Colonic mucosa (tissue), 4 donors: ENCODE measurements at places on chromosomes 5 and 9. TPM values are rescaled to one million over a fixed set of nuclear protein-coding genes. Genes with fewer than 3 reads are reported as not detected.

The CMYA5 gene
- total RNA-seq: 0.66 TPM

The HTR4 gene
- total RNA-seq: 7.5 TPM

The SLC36A3 gene
- not detected for total RNA-seq

The F12 gene
- 34.0 TPM for total RNA-seq

The GPRIN1 gene
- total RNA-seq: 3.1 TPM

The CKMT2 gene
- total RNA-seq: 0.40 TPM

The CNTLN gene
- total RNA-seq: 2.6 TPM

The PRDM9 gene
- not detected for total RNA-seq

The RNF180 gene
- total RNA-seq: 2.7 TPM

The CCL28 gene
- total RNA-seq: 116 TPM

The ANP32B gene
- total RNA-seq: 183 TPM

The SMIM23 gene
- not detected for total RNA-seq

The SAXO1 gene
- not detected for total RNA-seq

The PPP1R2B gene
- not detected for total RNA-seq

The EXD3 gene
- 34.9 TPM for total RNA-seq

The PSAT1 gene
- total RNA-seq: 28.5 TPM

The GGTA1 gene
- total RNA-seq: 0.94 TPM

The NUTM2G gene
- not detected for total RNA-seq

The DEPDC1B gene
- 25.1 TPM for total RNA-seq

The PAIP1 gene
- total RNA-seq: 53.1 TPM

The ATOSB gene
- 44.6 TPM for total RNA-seq

The MARVELD2 gene
- total RNA-seq: 51.0 TPM

The SOX30 gene
- 0.08 TPM for total RNA-seq

The UNC5A gene
- not detected for total RNA-seq

The LCP2 gene
- 13.4 TPM for total RNA-seq

The HAND1 gene
- 4.6 TPM for total RNA-seq

The NUDCD2 gene
- total RNA-seq: 24.6 TPM

The TAS2R1 gene
- not detected for total RNA-seq

The TRIM23 gene
- total RNA-seq: 8.8 TPM

The CBY3 gene
- total RNA-seq: not detected

The PCDH1 gene
- 97.3 TPM for total RNA-seq

The FGD3 gene
- 2.3 TPM for total RNA-seq

The C5orf52 gene
- 5.7 TPM for total RNA-seq

The PLPPR1 gene
- 0.25 TPM for total RNA-seq

The TNFSF8 gene
- 0.88 TPM for total RNA-seq

The ZNF354C gene
- 1.9 TPM for total RNA-seq

The C9orf153 gene
- not detected for total RNA-seq

The FBP1 gene
- total RNA-seq: 51.4 TPM

The ZNF367 gene
- 18.9 TPM for total RNA-seq

The OR2S2 gene
- not detected for total RNA-seq

The MCTP1 gene
- total RNA-seq: 2.8 TPM

The NUTM2F gene
- not detected for total RNA-seq

The ARID3C gene
- total RNA-seq: not detected

The FABP6 gene
- not detected for total RNA-seq

The CLINT1 gene
- 183 TPM for total RNA-seq

The GLRA1 gene
- not detected for total RNA-seq

The IFNA2 gene
- not detected for total RNA-seq

The IER5L gene
- 9.1 TPM for total RNA-seq

The MINAR2 gene
- not detected for total RNA-seq

The TBC1D2 gene
- 26.9 TPM for total RNA-seq

The SLC27A6 gene
- 0.48 TPM for total RNA-seq
